Activated naive CD4-positive, alpha-beta T cell (primary cell): ENCODE measurements at places on chromosomes 3 and 15.

DNA sequence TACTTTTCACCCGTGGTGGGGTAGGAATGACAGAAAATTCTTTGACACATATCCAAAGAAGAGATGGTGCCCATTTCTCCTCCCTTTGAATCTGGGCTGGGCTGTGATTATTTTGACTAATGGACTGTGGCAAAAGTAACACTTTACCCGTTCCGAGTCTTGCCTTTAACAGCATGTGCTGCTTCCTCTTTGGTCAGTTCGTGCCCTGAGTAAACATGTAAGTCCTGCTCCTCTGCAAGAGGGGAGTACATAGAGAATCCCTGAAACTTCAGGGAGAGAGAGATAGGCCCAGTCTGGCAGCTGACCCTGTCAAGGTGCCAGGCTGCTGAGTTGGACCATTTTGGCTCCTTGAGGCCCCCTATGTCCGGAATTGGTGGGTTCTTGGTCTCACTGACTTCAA, 243.1 kb downstream of the EPHB1 start:
- DNase-seq: no peak

- no peak for DNase-seq
Measured at GRCh38 chr3:62607287-62608029, 234.1 kb upstream of the FEZF2 start.

DNA sequence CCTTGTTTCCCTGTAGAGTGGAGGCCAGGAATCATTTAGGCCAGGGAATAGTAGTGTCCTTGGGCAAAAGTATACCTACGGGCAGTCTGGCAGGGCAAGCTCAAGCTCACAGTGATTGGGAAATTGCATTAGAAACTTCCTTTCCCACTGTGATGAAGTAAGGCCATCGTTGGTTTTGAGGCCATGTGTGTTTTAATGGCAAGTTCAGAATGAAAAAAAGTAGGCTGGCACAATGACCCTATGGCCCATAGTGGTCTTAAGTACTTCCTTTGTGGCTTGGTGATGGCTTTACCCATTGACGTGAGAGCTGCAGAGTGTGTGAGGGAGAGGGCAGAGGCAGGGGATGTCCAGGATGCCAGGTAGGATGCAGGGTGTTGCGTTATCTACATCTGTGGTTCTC, 28.8 kb downstream of the LIMD1 start:
- no peak for DNase-seq

DNA sequence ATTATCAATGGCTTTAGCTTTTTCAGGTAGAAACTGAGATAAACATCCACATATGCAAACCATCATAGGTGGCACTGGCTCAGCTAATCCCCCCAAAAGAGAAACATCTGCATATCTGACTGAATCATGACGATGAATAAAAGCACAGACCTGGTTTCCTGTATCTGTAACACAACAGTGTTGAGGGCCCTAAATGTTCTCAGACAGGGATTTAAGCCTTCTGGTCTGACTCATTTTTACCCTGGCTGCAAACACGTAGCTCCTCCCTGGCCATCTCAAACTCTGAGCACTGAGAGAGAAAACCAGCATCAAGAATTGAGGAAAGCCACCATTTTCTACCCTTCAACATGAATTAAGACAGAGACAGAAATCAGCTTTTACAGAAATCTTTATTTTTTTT, 35.2 kb downstream of the GLB1 start:
- DNase-seq: no peak

DNA sequence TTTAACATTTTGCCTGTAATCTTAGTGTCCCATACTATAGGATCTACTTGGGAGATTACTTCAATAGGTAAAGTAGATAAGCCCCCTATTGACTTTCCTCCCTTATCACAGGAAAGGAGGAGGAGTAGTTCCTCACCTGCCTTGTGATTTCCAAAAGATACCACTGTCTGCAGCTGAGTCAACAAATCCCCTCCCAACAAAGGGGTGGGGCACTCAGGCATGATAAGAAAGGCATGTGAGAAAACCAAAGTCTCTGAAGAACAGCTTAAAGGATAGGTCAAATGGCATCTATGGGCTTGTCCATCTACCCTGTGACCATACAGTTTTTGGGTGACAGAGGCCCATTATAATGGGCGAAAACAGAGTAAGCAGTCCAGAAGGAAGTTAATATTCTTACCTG, 71.3 kb upstream of the WNT7A start:
- DNase-seq: no peak
